ENCODE measurements at places on chromosomes 6 and 20.

- DNase-seq: peak; percentile 0
Observed at GRCh38 chr6:20058912-20059311, 153.4 kb downstream of the MBOAT1 start.

DNA sequence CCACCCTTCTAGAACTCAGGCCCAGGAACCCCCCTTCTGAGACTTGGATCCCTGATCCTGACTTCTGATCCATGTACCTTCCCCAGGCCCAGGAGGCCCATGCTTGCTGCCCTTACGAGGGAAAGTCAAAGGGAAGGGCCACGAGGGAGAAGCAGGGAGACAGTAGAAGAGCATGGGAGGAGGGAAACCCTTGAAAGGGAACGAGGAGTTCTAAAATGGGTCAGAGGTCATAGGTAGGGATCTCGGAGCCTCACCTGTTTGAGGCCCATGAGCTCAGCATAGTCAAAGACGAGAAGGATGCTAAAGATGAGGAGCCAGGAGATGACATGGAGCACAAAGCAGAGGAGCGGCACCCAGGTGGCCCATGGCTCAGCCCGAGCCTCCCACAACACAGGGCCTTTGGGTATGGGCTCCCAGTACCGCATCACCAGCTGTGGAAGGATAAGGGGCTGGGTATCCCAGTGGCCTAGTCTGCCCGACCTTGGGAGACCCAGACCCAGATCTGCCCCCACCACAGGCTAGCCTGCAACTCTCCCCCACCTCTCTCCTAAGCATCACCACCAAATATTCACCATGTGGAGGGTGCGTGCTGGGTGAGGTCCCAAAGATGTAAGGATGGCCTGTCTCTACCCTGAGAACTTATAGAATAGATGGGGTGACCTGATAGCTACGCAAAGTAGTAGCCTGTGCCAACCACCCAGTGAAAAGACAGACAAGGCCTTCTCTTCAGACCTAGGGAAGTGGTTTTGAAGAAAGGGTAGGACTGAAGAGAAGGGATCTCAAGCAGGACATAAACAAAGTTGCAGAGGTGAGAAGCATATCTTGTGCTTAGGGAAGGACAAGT, 1.5 kb downstream of the NRM start:
- DNase-seq: no peak

DNA sequence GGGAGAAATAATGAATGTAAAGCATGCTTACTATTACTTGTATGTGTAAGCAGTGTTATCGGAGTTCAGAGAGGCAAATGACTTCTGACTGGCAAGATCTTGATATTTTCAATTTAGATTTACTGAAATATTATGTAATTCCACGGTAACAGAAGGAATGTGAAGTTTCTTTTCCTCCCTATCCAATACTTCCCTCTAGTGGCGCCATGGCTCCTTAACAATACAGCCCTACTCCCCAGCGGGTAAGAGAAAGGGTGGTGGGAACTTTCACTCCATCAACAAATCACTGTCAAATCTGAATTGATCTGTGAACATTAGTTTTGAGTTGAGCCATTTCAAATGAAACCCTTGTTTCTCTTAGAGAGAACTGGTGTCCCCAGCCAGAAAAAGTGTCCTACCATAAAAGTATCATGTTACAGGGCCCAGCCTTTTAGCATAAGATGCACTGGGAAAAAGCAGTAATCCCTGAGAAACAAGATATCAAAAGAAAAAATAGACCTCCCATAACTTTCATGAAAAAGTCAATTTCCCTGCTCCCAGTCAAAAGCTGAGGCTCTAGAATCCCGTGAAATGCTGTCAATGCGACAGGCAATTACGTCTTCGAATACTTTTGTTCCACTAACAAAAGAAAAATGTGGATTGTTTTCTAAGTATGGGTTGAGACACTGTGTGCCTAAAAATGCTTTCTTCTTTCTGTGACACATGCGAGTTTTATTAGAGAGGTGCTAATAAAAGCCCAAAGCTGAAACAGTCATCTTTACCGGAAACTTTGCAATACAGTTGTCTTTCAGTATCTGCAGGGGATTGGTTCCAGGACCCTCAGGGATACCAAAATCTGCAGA, 12.9 kb downstream of the COX7A2 start:
- peak; percentile 68 for DNase-seq

- no peak for DNase-seq
Observed at GRCh38 chr20:19969106-19969505, 48.1 kb upstream of the NAA20 start.

DNA sequence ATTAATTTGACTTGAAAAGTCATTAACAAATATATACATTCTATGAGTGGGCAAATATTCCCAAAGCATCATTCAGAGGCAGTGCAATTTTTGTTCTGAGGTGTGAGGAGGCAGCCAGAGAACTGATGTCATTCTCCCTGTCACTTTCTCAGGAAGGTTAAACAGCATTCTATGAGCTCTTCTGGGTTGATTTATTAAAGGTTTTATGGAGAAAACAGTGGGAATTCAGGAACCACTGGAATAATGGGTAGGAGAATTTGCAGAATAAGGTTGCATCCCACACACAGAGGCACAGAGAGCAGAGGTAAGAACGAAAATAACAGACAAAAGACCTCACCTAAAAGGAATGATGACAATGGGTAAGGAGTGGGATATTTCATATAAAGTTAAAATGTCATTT, 860.6 kb downstream of the TFAP2A start:
- no peak for DNase-seq

GRCh38 chr6:74447013-74447412, 751.0 kb downstream of the CD109 start:
- DNase-seq: no peak

DNA sequence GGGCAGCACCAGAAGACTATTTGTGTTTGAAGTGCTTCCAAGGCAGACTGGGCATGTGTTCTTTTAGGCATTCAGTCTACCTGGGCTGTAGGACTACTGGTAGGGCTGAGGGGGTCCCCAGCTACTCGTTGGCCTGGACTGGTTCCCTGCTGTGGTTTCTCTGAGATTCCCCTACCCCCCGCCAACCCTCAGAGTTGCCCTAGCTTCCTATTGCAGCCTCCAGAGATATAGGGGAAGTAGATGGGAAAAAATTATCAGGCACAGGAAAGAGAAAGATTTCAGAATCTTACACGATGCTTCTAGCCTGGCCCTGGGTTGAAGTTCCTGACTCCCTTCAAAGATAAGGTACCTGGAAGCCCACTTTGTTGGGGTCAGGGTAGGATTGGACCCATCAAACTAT, 22.5 kb downstream of the BRPF3 start:
- DNase-seq: peak; percentile 13

DNA sequence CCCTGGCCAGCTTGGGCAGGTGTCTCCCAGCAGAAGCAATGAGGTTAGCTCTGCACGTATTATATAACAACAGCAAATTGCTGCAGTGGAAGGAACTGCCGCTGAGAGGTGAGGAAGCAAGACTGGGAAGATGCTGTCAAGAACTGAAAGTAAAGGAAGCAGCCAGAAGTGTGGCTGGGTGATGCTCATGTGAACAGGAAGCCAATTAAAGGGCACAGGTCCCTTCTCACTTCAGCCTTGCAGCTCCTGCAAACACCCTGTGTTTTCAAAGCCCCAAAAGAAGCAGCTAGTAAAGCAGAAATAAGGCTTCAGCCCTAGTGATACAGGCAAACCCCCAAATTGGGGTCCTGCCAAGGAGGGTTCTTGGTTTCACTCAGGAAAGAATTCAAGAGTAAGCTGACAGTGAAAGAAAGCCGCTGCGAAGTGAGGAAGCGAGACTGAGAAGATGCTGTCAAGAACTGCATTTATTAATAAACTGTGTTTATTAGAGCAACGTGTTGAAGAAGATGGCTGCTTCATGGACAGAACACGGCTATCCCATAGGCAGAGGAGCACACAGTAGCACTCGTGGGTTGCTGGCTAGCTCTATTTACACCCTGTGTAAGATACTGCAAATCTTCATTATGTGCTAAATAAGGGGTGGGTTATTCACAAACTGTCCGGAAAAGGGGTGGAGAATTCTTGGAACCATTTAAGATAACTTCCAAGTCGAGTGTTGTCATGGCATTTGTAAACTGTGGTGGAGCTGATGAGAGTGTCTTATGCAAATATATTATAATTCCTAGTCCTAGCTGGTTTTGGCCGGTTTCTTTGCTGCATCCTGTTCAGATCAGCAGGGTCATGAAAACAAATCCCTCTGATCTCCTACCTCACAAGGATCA, 152.2 kb downstream of the LINC00237 start:
- no peak for DNase-seq

DNA sequence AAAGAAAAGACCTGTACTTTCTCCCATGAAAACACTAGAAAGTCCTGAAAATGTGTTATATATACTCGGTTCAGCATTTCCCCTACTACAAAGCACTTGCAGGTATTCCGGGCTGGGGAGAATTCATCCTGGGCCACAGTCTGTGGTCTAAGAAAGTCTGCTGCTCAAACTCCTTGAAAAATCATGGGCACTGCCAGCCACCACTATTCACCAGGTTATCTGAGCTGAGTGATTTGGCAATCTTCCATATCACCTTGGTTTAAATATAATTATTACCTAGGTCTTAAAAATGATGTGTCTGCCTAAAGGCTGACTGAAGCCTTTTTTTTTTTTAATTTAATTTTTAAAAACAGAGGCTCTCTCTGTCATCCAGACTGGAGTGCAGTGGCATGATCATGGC, 11.3 kb downstream of the FKBP5 start:
- DNase-seq: no peak

DNA sequence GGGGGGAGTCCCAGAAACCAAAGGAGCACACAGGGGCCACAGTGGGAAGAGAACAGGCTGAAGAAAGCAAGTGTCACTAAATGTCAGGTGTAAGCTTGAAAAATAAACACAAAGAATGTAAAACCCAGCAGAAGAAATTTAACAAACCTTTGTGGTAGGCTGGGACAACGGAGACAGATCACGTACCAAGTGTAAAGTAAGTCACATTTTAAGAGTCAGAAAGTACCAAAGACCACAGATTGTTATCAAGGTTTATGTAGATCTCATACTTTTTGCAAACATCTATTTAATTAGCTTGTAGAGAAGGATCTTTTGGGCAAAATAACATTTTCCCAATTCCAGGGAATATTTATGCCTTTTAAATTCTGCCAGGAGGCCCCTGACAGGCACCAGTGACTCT, 1.6 kb downstream of the CLIC5 start:
- no peak for DNase-seq

- DNase-seq: no peak
Observed at GRCh38 chr6:80886475-80886874, 780.0 kb downstream of the BCKDHB start.

DNA sequence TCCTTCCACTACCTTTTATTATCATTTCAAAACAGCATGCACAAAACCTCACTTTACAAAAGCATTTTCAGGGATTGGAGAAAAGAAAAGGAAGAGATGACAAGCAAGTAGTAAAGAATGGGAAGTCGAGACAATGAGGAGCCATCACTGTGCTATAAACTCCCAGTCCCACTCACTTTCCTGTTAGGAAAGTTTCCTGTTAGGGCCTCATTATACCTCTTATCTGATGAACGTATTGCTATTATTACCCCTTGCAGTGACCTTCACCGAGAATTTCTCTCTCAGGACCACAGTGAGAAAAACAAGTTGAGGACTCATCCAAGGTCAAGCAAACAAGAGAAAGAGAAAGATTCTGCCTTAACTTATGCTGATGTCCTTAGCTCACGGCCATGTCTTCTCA, 28.8 kb downstream of the LAMP5 start:
- no peak for DNase-seq

GRCh38 chr6:37454420-37455140, 21.6 kb downstream of the CMTR1 start:
- no peak for DNase-seq

GRCh38 chr20:45361793-45362192, 1.2 kb upstream of the SYS1 start:
- peak; percentile 67 for DNase-seq

- DNase-seq: no peak
Observed at GRCh38 chr6:158452191-158452590, 107.7 kb upstream of the TMEM181 start.

- DNase-seq: peak; percentile 5
Observed at GRCh38 chr6:156345700-156346099, 431.5 kb upstream of the ARID1B start.
